NCI-H526 treated with DMSO at 0.1 percent for 48 hours (cell line): ENCODE measurements at places on chromosomes 1 and 21.

- DNase-seq, result no peak
These were observed 132.1 kb downstream of the ETS2 start for GRCh38 chr21:38937844-38938243.

DNA sequence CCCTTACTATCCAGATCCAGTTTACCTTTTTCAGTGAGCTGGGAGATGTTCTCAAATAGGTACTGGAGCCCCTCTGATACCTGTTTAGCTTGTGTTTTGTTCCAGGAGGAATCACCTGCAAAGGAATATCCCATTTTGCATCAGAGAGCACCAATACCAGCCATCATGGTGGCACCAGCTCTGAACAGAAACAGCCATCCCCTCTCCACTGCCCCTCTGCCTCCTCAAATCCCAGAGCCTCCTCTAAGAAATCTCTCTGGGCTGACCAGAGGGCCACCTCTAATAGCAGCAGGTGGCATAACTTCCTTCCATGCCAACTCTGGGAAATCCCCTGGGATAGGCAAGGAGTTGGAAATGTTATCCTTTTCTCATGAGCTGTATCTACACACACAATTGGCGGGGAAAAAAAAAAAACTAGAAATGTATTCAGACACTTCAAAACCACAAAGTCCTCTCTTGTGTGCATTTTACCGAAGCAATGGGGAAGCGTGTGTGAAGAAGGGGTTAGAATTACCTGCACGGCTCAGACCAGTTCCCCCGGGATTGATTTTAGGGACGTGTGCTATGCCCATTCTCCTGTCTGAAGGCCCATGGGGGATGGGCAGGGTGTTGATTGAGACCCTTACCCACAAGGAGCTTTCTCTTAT, 2.4 kb downstream of the PGLYRP4 start:
- DNase-seq, result no peak

DNA sequence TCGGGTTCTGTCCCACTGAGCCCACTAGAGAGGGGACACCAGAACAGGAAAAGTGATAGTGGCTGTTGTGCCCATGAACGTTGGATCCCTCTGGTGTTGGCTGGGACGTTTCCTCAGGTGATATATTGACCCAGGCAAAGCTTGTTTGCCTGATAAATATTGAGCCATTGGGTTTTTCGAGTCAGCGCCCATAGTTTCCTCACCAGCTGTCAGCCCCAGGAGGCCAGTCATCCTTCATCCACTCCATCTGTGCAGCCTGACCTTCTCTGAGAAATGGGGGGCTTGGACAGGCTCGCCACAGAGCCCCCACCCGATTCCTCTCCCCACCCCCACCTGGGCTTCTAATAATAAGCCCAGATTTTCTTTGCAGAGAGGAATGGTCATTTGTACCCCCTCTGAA, 13.3 kb downstream of the DISP3 start:
- no peak for DNase-seq

GRCh38 chr1:3534803-3535637, 76.3 kb downstream of the MEGF6 start:
- DNase-seq, result no peak

DNA sequence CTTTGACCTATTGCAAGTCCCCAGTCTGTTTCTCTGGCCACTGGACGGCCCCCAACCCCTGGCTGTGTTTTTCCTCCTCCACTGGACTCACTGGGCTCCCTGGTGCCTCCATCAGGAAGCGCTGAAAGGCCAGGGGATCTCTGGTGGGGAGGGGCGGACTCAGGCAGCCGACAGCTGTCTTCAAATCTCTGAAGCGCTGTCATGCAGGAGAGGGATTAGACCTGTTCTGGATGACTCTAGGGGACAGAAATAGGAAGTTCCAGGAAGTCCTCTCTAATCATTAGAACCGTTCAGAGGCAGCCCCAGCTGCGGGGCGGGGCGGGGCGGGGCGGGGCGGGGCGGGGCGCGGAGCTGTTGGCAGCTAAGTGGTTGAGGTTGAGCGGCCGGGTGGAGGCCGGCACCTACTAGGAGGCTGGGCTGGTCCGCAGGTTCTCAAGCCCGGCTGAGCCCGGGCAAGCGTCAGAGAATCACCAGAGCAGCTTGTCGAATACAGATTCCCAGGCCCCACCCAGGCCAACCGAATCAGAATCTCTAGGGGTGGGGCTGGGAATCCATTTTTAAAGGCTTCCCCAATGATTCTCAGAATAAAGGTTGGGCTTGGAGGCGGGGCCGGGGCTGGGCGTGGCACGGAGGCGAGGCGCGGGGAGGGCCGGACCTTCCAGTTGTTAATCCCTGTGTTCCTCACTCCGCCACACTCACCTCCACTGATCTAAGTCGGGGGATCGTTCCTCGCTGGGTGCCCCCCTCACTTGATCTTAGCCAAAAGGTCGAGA, 11.4 kb upstream of the PHLDA3 start:
- DNase-seq, result peak; percentile 62

GRCh38 chr1:94247138-94248094, 10.0 kb upstream of the ARHGAP29 start:
- peak; percentile 34 for DNase-seq

GRCh38 chr1:10693497-10694273, 102.8 kb downstream of the CASZ1 start:
- DNase-seq, result no peak

GRCh38 chr21:28719723-28720122, 273.0 kb downstream of the LTN1 start:
- no peak for DNase-seq

- DNase-seq, result no peak
These were observed at the start of gene PTGFR for GRCh38 chr1:78490861-78491450. PTGFR (plus strand) TSS chr1:78490974; CDS start chr1:78492744, 1,770 bp downstream.

- no peak for DNase-seq
These were observed 133.0 kb upstream of the SAMSN1 start for GRCh38 chr21:14678973-14679574.

GRCh38 chr1:76713535-76713934, 153.7 kb upstream of the ST6GALNAC5 start:
- DNase-seq, result no peak

- no peak for DNase-seq
These were observed 338.5 kb downstream of the PTPRU start for GRCh38 chr1:29574871-29575270.

- no peak for DNase-seq
These were observed 142.2 kb upstream of the NBPF11 start for GRCh38 chr1:148294116-148294807.

- no peak for DNase-seq
These were observed 189.5 kb downstream of the RASAL2 start for GRCh38 chr1:178283409-178283808.

DNA sequence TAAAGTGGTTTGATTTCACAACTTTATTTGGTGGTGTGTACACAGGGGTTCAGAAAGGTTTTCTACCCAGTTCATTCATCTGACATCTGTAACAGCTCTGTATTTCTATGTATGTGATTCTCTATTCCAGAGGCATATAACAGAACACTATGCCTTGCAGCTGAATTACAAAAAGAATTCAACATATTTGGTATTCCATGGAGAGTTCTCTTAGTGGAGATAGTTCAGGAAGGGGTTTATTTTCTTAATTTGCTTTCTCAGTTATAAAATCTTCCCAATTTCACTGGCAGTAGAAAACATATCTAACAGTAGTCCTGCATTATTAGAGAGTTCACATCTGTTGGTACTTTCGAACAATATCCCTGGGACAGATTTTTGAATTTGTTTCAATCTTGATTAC, 207.9 kb upstream of the LYPLAL1 start:
- DNase-seq, result no peak

- DNase-seq, result no peak
These were observed 21.0 kb upstream of the PADI2 start for GRCh38 chr1:17140279-17140678.

- DNase-seq, result no peak
These were observed 12.9 kb downstream of the MIER1 start for GRCh38 chr1:66937529-66938234.

- DNase-seq, result no peak
These were observed 142.0 kb upstream of the ATP1B1 start for GRCh38 chr1:168964478-168964877.

DNA sequence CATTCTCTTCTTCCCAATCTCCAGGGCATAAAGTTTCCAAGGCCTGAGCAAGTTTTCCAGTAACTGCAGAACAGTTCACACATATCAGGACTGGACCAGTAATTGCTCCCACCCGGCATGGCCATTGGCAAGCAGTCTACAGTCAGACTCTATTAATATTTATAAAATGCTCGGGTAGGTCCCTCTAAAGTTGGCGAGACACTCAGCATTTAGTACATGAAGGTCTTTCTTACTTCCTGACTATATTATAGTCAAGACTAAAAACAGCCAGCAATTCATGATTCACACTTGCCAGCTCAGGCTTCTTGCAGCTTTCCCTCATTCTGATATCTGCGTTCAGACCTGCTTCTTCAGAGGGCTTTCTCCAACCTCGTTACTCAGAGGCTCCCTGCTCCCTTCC, 25.4 kb downstream of the GADD45A start:
- no peak for DNase-seq

- DNase-seq, result no peak
These were observed 7.5 kb upstream of the USH2A start for GRCh38 chr1:216430744-216431143.

DNA sequence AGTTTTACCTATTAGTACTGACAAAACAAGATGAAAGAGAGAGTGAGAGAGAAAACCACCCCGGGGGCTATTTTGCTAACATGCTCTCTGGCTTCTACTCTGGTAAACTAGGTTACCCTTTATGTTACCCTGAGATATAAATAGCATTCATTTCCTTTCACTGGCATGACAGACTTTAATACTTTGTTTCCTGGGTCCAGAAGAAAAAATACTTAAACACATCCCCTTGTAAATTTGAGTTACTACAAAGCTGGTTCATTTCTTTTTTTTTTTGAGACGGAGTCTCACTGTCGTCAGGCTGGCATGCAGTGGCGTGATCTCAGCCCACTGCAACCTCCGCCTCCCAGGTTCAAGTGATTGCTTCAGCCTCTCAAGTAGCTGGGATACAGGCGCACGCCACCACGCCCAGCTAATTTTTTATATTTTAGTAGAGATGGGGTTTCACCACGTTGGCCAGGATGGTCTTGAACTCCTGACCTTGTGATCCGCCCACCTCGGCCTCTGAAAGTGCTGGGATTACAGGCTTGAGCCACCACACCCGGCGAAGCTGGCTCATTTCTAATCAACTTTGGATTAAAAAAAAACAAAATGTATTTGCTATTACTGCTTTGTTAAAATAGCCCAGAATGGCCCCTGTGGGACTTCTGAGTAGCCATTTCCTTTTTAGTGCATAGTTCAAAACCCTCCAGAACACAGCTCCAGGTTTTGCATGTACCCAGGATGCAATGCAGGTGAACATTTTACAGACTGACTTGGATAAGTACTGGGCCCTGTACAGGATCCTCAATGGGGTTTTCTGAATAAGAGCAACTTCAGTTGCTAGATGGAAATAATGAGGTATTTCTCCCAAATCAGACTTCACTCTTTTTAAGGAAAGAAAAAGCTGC, 20.6 kb downstream of the INPP5B start:
- DNase-seq, result no peak

DNA sequence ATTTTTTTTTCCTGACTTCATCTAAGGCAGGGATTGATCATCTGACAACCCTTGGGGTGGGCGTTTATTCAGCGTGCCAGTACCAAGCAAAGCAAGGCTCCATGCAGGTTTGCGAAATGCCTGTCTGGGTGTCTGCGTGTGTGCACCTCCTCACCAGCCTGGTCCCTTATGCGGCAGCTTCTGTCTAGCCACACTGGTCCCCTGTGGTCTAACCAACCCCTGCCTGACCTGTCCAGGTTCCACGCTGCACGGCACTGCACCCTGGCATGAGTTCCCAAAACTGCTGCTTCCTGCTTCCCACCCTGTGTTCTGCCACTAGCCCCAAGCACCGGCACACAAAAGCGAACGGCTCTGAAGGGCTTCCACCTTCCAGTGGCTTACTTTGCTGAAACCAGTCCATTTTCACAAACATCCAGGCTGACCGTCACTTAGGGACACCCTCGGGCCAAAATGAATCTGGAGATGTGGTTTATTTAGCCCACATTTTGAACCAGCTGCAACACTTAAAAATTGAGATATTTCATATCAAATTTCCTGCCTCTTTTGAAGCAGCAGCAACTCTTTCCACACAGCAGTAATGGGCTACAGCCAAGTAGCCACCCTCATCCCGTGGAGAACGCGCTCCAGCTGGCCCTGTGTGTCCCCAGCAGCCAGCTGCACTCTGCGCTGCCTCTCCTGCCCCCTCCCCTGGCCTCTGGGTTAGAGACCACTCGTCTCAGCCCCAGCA, 55.7 kb downstream of the HLCS start:
- no peak for DNase-seq

DNA sequence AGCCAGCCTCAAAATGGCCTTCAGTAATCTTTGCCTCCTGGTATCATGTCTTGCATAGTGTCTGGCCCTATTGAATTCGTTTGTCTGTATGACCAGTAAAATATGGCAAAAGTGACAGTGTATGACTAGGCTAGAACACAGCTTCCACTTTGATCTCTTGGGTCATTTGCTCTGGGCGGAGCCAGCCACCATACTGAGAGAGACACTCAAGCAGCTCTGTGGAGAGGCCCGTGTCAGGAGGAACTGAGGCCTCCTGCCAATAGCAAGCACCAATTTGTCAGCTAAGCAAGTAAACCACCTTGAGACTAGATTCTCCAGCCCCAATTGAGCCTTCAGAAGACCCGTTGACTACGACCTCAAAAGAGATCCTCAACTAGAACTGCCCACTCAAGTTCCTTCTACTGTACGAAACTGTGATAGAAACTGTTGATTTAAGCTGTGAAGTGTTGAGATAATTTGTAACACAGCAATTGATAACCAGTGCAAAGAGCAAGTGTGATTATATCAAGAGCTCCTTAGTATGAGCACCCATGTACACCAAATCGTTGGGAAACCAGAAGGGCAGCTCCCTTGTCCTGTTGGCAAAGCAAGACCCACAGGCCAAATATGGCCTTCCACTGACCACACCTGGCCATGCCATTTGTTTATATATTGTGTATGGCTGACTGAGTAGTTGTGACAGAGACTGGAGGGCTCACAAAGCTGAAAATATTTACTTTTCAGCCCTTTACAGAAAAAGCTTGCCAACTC, 52.7 kb upstream of the SERBP1 start:
- DNase-seq, result no peak

- DNase-seq, result no peak
These were observed 10.9 kb upstream of the PROX1 start for GRCh38 chr1:213976665-213977485.

DNA sequence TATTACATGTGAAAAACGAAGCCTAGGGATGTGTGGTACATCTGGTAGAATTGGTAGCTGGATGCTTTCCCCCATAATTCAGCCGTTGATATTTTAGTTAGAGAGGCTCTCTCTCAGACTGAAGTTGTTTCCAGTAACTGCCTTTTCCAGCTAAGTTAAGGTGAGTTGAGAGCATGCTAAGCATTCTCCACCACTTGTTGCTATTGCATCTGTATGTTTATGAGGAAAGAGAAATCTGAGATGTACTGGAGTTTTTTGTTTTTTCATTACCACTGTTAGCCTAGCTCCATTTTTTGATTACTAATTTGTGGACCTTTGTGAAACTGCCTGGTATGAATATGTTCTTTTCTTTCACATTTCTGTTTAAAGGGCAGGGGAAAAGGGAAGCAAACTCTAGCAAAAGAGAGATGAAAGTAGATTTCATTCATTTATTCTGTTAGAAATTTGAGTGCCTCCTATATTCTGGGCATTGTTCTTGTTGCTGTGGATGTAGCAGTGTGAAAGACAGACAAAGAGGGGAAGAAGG, 189.9 kb upstream of the CACYBP start:
- DNase-seq, result no peak
